Panc1 (cell line): ENCODE measurements at places on chromosomes 7 and 10. TPM values are rescaled to one million over a fixed set of nuclear protein-coding genes. Genes with fewer than 3 reads are reported as not detected.

- H3K36me3 ChIP-seq = no peaks in the 10 kb centered on the region
- DNase-seq = no peak
- H3K27ac ChIP-seq = no peak overlapping the region
- H3K4me1 ChIP-seq = no peaks in the 10 kb centered on the region; the same call in 1 of the 2 replicates
- H3K4me3 ChIP-seq = no peak overlapping the region
Observed at GRCh38 chr10:47309408-47310089, 9.6 kb downstream of the GDF10 start.

- no peaks in the 10 kb centered on the region for H3K4me1 ChIP-seq
- H3K27ac ChIP-seq = no peak overlapping the region
- H3K4me3 ChIP-seq = no peak overlapping the region
- 0 out of 2 replicates have a peak, but pooled peaks cover 2% of the 10 kb centered on the region for H3K27me3 ChIP-seq
- H3K36me3 ChIP-seq = no peaks in the 10 kb centered on the region
Observed at GRCh38 chr10:70809011-70809611, 6.6 kb upstream of the SGPL1 start.

GRCh38 chr10:79328737-79329504, 18.3 kb upstream of the PPIF start:
- DNase-seq = no peak
- no peaks in the 10 kb centered on the region for H3K36me3 ChIP-seq
- H3K27ac ChIP-seq = no peak overlapping the region
- no peak overlapping the region for H3K4me3 ChIP-seq
- H3K4me1 ChIP-seq = no peaks in the 10 kb centered on the region

- H3K36me3 ChIP-seq = no peaks in the 10 kb centered on the region
- no peak for DNase-seq
Observed at GRCh38 chr10:47165711-47166404, 134.1 kb upstream of the GDF10 start.

- peaks cover 28% of the 10 kb centered on the region for H3K4me1 ChIP-seq
- peaks cover 7% of the 10 kb centered on the region; the same call in 1 of the 2 replicates for H3K36me3 ChIP-seq
- no peak for DNase-seq
- no peaks in the 10 kb centered on the region for H3K27me3 ChIP-seq
Observed at GRCh38 chr10:130141460-130141859, 5.3 kb downstream of the GLRX3 start.

DNA sequence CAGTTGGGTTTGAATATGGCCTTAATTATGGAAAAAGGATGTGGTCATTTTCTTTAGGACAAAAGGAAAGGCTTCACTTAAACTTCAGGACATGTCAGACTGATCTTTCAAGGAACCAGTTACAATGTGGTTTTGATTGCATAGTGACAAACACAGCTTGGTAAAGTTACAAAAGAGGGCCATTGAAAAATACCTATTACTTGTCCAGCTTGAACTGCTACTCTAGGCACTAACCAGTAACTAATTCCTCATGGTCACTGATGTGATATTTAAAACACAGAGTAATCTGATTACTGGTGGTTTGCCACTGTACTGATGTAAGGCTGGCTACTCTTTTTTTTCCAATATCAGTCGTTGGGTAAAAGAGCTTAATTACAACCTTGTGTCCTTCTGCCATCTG, 22.6 kb downstream of the TES start:
- H3K27me3 ChIP-seq = no peaks in the 10 kb centered on the region
- no peaks in the 10 kb centered on the region for H3K36me3 ChIP-seq
- DNase-seq = no peak
- peak overlapping the region; percentile 10; the same call in 1 of the 2 replicates for H3K27ac ChIP-seq
- no peak overlapping the region for H3K4me3 ChIP-seq
- peaks cover 35% of the 10 kb centered on the region for H3K4me1 ChIP-seq

- no peaks in the 10 kb centered on the region for H3K4me1 ChIP-seq
- H3K36me3 ChIP-seq = no peaks in the 10 kb centered on the region
- no peak overlapping the region for H3K4me3 ChIP-seq
- no peaks in the 10 kb centered on the region for H3K27me3 ChIP-seq
- no peak for DNase-seq
Observed at GRCh38 chr7:68678196-68678595, 920.1 kb upstream of the AUTS2 start.

DNA sequence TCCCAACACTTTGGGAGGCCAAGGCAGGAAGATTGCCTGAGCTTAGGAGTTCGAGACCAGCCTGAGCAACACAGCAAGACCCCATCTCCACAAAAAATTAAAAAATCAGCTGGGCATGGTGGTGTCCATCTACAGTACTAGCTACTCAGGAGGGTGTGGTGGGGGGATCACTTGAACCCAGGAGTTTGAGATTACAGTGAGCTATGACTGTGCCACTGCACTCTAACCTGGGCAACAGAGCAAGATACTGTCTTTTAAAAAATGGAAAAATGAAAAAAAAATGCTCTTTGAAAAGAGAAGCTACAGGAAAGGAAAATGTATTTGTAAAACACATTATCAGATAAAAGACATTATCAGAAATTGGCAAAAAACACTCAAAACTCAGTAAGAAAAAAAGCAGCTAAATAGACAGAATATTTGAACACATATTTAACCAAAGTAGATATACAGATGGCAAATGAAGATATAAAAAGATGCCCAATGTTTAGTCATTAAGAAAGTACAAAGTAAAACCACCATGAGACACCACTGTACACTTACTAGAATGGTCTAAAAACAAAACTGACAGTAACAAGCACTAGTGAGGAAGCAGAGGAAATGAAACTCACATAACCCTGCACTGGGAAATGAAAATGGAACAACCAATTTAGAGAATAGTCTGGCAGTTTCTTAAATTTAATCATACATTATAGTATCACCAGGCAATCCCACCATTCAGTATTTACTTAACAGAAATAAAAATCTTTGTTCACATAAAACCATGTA, 40.5 kb downstream of the NRBF2 start:
- H3K27me3 ChIP-seq = no peaks in the 10 kb centered on the region
- no peak overlapping the region for H3K27ac ChIP-seq
- H3K4me3 ChIP-seq = no peak overlapping the region
- peaks cover 62% of the 10 kb centered on the region for H3K36me3 ChIP-seq
- H3K4me1 ChIP-seq = no peaks in the 10 kb centered on the region

GRCh38 chr7:118478931-118479330, 254.4 kb downstream of the ANKRD7 start:
- no peaks in the 10 kb centered on the region for H3K36me3 ChIP-seq

DNA sequence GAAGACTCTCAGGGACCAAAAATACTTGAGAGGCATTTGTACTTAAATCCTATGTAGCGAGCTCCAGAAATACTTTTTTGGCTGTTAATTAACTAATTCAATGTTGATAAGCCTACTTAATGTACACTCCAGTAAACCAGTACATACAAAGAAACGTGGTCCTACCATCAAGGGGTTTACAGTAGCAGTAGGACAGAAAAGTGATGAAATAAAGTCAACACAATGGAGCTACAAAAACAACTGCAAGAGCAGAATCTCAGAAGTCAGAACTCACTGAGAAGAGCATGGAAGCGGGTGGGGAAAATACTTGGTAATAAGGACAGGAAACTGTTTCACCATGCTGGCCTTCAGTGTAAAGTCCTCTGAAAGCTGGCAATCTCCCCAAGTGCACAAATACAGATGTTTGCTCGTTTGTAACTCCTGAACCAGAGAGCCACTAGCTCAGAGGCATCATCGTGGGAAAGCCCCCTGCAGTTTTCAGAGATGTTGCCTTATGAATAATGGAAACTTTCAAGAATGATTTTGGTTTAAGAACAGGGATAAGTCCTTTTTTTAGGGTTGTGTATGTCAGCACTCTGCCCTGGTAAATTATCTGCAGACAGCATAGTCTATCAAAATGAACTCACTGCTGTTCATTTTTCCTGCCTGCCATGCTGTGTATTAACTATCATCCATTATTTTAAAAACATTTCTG, 233.2 kb downstream of the SORCS1 start:
- H3K4me3 ChIP-seq = no peak overlapping the region
- H3K27ac ChIP-seq = no peak overlapping the region
- no peak for DNase-seq
- H3K36me3 ChIP-seq = no peaks in the 10 kb centered on the region

DNA sequence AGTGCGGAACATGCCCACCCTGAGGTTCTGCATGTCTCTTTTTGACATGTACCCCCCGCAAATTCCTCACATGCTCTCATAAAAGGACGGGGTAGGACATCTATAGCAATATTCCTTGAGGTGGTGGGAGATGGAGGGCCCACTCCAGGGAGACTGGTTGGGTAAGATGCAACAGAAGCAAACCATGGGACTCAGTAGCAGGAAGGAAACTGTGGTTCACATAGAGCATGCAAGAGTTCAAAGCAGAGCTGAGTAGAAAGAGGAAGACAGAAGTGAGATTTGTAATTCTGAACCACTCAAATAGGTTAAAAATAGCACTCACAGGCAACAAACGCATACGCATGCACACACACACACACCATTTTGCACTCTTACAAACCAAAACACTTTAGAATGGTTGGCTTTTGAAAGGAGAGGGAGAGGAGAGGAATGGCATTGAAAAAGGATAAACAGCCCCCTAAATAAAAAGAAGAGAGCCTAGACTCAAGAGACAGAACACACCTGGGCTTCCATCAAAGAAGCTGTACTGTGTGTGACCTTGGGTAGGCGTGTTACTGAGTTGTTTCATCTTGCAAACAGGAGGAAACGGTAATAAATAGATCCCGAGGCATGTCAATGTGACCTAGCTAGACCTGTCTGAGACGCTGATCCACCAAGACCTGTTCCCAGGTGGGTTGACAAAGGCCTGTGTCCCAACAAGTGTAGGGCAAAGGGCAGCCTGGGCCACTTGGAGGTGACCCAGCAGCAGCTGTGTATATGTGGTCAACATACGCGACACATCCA, 77.6 kb upstream of the LRRC4 start:
- DNase-seq = no peak
- no peak overlapping the region for H3K4me3 ChIP-seq
- H3K27me3 ChIP-seq = peaks cover 2% of the 10 kb centered on the region; the same call in 1 of the 2 replicates

DNA sequence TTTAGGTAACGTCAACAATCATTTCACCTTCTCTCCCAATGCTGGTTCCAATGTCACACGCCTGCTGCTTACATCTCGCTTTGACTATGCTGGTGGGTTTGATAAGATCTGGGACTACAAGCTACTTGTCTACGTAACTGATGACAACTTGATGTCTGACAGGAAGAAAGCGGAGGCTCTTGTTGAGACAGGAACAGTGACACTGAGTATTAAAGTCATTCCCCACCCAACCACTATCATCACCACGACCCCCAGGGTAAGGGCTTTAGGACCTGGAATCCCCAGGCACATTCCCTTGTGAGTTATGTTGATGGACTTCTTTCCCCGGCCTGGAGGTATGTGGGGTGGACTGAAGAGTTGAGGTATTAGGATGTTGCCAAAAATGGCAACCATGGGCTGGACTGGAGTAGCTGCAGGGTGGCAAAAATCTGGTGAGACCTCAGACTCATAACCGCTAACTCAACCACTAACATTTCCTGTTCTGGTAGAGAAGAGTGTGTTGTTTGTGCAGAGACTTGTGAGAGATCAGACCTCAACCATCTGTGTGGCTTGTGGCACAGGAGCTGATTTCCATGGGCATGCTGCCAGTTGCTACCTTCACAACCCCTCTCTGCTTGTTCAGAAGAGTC, 59.2 kb downstream of the CDHR3 start:
- H3K4me3 ChIP-seq = no peak overlapping the region
- DNase-seq = no peak

Gene CACNA2D1
- total RNA-seq = 9.8 TPM

Gene GIMAP7
- 0.33 TPM for total RNA-seq

Gene CRPPA
- total RNA-seq = 2.4 TPM

Gene SFTPA1
- total RNA-seq = 3.8 TPM

Gene MACC1
- total RNA-seq = 0.08 TPM

Gene AKR1C1
- total RNA-seq = 0.31 TPM

Gene DGKI
- not detected for total RNA-seq

Gene MAP3K8
- 4.8 TPM for total RNA-seq

Gene SLC13A1
- not detected for total RNA-seq

Gene MRLN
- total RNA-seq = not detected

Gene CDHR3
- 6.5 TPM for total RNA-seq

Gene TCAF2
- total RNA-seq = 0.28 TPM

Gene VWA2
- total RNA-seq = 0.77 TPM
